ENCODE measurements at places on chromosomes 16 and 17.
A peak's percentile ranks its signal among the peaks of the same experiment; 100 is the strongest.

GRCh38 chr17:41455236-41455635 is 11.9 kb downstream of the KRT32 start:
- no peak for DNase-seq

- DNase-seq = no peak
These were observed at the start of gene MAZ for GRCh38 chr16:29806099-29806579. Gene MAZ, plus strand, starts transcription at chr16:29806529. Its CDS starts 173 bp downstream, at chr16:29806702.

GRCh38 chr16:26981266-26981938 is 85.3 kb upstream of the C16orf82 start:
- DNase-seq = no peak

- no peak for DNase-seq
These were observed 57.7 kb downstream of the RMI2 start for GRCh38 chr16:11402745-11403533.

DNA sequence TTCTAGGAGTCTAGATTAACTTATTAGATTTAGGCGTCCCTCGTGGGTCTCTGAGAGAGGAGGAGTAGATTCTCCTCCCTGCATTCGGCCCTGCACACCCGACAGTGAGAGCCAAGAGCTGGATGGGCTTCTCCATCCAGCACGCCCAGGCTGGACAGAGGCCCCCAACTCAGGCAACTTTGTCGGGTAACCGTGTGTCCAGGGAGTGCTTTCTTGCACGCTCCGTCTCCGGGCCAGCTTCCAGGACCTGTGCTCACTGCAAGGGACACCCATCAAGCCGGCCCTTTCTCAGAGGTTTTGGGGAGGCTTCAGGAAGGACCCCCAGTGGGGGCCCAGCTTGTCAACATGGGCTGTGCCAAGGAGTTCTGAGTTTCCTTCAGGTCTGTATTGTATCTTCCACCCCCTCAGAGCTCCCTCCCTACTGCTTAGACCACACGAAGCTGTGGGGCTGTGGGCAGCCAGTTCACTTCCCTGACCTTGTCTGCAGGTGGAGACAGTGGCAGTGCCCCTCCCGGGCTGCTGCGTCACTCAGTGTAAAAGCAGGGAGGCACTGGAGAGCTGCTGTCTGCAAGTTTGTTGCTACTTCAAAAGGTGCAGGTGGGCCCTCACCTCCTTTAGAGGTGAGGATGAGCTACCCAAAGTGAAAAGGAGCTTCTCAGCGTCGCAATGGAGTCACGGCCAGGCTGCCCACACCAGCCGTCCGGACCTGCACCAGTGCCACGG is 24.0 kb upstream of the C16orf78 start:
- DNase-seq = no peak

- DNase-seq = no peak
These were observed 2.3 kb downstream of the METRNL start for GRCh38 chr17:83081684-83082201.

DNA sequence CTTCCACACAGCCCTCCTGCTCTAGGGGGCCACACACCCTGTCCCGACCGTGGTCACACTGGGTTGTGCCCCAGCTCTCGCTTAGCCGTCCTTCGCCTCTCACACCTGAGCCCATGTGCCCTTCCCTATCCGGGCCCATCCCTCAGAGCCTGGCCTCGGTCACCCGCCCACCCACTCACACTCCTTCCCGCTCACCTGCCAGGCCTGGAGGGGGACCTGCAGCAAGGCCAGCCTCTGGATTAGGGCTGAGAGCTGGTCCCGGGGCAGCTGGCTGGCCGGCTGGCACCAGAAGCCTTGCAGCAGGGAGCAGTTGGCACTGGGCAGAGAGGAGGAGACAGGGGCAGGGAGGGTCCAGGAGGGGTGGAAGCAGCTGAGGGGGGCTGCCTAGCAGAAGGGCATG is 9.7 kb downstream of the RPUSD1 start:
- DNase-seq = no peak

- DNase-seq = no peak
These were observed 246.5 kb downstream of the C16orf95 start for GRCh38 chr16:87070657-87071056.

DNA sequence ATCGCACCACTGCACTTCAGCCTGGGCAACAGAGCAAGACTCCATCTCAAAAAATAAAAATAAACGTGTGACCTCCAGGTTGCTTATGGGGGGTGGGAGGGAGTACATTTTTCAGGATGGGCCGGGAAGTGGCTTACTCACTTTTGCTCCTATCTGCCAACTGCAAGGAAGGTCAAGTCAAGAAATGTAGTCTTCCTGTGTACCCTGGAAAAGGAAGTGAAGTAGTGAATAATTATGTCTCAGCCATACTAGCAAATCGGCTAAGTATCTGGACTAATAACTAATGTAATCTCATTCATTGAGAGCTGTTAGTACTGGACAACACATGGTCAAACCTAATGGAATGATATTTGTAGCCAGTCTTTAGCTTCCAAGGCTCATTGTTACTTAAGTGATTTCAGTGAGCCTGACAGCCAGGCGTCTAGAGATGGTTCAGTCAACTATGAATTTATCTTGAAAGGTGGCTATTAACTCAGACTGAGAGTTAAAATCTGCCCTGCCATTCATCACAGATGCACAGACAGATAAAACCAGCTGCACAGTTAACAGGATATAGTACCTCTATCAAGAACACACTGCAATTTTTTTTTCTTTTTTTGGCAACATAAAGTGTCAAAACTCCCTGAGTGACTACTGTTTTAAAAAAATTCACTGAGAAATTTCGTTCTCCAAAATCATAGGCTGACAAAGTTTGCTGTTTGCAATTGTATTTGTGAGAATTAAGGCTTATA is 3.7 kb upstream of the TACO1 start:
- DNase-seq = no peak

DNA sequence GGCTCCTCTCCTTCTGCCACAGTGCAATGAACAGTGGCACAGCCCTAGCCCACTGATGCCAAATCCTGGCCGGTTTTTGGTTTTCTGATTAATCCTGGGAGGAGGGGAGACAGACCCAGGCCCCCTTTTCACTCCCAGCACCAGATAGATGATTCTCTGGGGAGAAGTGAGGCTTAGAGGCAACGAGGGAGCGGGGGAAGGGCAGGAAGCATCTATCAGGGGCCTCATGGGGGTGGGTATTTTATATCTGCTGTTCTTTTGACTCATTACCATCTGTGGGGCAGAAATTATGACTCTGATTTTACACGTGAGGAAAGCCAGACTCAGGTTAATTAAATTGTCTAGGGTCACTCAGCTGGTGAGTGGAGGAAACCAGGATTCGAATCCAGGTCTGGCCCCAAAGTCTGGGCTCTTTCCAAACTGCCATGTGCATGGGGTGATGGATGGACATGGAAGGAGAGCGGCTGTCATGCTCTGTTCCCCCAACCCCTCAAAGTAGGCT is 79.4 kb downstream of the MRM1 start:
- no peak for DNase-seq

DNA sequence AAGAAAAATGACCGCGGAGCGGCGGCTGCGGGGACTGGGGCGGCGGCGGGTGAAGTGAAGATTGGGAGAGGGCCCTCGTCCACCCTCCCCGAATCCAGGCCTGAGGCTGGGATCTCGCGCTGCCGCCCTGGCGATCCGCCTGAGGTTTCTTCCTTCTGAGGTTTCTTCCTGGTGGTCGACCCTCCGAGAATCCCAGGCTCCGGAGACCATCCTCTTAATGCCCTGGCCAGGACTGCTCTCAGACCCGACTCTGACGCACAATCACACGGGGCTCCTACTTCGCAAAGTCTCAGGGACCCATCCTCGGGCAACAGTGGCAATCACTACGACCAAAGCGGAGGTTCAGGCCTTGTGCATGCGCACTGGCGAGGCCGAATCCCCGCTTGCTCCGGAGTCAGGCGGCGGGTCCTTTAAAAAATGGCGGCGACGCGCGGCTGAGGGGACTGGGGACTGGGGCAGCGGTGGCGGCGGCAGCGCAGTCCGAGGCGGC is 18.0 kb upstream of the KCNJ18 start:
- no peak for DNase-seq

DNA sequence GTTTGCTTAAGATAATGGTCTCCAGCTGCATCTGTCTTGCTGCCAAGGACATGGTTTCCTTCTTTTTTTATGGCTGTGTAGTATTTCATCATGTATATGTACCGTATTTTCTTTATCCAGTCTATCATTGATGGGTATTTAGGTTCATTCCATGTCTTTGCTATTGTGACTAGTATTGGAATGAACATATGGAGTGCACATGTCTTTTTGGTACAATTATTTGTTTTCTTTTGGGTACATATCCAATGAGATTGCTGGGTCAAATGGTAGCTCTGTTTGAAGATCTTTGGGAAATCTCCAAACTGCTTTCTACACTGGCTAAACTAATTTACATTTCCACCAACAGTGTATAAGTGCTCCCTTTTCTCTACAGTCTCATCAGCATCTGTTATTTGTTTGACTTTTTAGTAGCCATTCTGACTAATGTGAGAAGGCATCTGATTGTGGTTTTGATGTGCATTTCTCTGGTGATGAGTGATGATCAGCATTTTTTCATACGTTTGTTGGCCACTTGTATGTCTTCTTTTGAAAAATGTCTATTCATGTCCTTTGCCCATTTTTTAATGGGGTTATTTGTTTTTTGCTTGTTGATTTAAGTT is 66.2 kb downstream of the TNFRSF13B start:
- DNase-seq = no peak

DNA sequence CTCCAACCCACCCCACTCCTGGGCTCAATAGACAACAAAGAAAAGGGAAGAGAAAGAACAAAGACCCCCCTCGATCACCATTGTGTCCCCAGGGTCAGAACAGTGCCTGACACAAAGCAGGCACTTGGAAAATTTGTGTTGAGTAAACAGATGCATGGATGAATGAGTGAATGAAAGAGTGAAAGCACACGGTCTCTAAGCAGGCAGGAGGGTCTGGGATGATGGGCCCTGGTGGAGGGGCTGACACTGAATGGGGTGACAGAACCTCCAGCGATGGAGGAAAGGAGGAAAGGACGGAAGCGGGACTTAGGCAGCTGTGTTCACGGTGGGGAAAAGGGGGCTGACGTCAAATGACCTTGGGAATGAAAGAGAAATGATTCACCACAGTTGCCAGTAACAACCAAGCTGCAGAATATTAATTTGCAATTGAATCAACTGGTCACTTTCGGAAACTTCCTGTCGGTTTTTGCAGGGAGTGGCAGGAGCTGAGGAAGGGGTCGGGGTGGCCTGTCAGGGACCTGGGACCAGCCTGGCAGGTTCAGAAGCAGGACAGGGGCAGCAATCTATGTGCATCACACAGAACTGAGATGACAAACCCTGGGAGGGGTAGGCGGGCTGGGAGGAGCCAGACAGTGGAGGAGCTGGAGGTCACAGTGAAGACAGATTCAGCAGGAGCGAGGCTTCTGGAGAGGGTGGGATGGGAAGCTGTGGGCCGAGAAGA is 6.7 kb upstream of the GAST start:
- DNase-seq = no peak

GRCh38 chr17:58330997-58331814 is 2.6 kb upstream of the TSPOAP1 start:
- DNase-seq = peak; percentile 81

GRCh38 chr17:57655553-57655952 is 89.5 kb downstream of the CCDC182 start:
- DNase-seq = no peak

DNA sequence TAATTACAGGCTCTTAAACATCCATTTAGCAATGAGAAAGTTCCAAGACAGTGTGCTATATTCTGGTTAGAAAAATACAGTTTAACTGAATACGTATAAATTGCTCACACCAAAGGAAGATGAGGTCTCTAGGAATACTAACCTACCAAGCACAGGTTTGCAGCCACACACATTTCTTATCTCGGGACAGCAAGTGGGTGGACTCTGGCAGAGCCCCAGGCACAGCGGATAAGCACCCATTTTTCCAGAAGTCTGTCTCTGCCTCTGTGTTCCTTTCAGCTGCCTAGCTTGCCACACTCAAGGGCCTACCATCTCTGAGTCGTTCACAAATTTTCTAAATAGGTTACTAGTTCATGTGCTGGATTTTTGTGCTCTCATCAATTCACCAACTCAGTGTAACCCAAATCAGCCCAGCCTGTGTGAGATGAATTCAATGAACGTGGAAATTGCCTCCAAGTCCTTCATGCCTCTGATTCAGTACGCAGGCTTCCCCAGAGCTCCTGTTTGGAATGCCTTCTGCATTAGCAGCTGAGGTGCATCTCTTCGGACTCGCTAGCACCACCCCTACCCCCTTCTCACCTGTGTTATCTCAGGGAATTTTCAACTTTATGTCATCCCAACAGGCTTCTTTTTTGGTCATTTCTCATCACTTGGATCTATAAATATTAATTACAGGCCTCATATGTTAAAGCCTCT is 581.0 kb upstream of the CDH11 start:
- DNase-seq = no peak

DNA sequence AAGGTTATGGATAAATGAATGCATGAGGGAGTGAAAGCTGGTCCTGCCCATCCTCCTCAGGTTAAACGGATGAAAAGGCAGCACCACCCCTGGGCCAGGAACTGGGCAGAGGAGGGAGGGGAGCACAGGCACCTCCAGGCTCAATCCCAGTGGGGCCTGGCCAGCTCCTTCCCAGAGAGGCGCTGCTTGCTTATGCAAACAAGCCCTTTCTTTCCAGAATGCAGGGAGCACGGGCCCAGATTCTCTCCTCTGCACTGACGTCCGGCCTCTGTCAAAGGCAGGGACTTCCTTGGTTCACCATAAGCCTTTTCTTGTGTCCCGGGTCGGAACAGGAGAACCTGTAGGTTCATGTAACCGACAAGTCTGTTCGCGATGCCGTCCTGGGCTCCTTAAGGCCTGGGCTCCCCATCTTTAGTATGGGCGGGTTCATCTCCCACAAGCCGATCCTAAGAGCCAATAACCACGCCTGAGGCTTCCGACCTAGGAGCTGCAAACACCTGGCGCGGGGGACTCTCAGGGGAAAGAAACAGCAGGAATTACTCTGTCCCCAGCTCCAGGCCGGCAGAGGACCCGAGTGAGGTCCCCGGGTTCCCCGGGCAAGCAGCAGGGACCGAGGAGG is 16.3 kb downstream of the ENPP7 start:
- DNase-seq = no peak

DNA sequence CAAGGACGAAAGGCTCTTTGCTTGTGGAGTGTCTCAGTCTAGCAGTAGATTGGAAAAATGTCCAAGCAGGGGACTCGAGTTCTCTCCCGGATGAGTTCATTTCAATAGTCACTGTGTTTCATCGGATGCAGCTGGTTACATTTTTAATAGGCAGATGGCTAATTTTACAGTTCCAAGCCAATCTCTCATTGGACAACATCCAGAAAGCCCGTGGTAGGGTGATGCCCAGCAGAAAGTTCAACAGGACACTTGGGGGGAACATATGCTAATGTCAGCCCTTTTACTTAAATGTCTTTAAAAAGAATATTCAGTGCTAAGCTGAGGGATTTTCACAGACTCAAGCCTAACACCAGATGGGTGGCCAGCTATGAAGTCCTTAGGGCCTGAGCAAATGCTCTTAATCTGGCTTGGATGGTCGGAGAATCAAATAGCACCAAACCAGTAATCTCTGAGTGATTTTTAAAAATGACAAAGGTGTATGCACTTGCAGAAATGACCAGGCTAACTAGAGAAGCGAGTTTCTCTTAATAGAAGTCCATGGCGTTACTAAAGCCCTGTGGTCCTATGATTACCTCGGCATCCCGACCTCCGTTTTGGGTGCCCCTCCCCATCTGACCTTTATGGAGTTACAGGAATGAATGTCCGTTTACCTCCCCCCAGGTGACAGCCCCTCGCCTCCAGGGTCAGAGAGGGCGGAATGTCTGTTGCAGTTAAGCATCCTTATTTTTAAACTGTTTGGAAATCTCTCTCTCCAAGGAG is 289.2 kb upstream of the SALL1 start:
- no peak for DNase-seq
